Fibroblast of upper back skin (primary cell): ENCODE measurements at places on chromosomes 16 and 17.

GRCh38 chr17:8046306-8046928 lies 7.6 kb downstream of the ALOX15B start:
- no peak for DNase-seq

GRCh38 chr16:52320930-52321439 lies 226.0 kb downstream of the TOX3 start:
- no peak for DNase-seq

DNA sequence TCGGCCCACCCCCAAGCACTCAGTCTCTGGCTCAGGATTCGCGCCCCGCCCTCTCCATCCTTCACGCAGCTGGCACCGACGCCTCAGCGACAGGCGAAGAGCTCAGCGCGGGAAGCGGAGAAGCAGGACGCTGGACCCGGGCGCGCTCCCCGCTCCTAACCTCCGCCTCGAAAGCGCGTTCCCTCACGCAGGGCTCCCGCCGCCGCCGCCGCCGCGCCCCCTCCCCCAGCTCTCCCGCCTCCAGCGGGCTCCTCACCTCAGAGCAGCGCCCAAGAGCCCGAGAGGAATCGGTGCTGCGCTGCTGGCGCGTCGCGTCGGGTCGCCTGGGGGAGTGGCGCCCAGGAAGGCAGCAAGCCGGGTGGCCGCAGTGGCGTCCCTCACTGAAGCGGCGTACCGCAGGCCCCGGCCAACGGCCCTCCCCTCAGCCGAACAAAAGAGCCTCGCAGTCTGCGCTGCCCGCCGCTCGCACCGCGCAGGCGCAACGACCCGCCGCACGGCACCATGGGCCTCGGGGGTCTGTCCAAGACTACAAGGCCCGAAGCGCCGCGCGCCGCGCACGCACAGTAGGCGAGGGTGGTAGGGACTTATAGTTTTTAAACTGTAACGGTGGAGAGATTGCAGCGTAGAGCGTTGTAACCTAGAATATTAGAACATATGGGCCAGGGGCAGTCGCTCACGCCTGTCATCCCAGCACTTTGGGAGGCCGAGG lies at the start of gene CBX1:
Gene CBX1 (minus strand): TSS at position 467 of the 709 bp plus-strand sequence. CDS start 24,474 bp downstream, outside the sequence.
- DNase-seq = peak; percentile 93

DNA sequence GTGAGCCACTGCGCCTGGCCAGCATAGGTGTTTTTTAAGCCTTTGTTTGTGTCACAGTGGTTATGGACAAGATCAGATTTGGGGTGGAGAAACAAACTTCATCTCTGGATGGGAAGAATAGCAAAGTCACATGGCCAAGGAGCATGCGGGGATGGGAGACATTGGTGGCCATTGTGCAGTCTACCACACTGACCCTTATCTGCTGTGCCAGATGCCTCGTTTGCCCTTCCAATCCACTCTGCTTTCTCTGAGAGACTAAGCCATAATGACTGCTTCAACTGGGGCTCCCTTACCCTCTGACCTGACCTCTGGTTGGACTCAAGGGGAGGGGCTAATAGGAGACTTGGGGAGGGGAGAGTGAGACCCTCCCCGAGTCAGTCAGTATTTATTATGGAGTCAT lies 166.8 kb downstream of the PRKCB start:
- DNase-seq = no peak

GRCh38 chr16:88651276-88651988 lies 579 bp upstream of the CYBA start:
- DNase-seq = no peak

GRCh38 chr17:39325528-39326240 lies 75.7 kb downstream of the FBXL20 start:
- no peak for DNase-seq

GRCh38 chr17:66255112-66255511 lies 25.9 kb upstream of the APOH start:
- DNase-seq = peak; percentile 83

GRCh38 chr16:72284042-72284789 lies 112.3 kb upstream of the PMFBP1 start:
- no peak for DNase-seq
